ENCODE measurements at places on chromosomes 6 and 20.

DNA sequence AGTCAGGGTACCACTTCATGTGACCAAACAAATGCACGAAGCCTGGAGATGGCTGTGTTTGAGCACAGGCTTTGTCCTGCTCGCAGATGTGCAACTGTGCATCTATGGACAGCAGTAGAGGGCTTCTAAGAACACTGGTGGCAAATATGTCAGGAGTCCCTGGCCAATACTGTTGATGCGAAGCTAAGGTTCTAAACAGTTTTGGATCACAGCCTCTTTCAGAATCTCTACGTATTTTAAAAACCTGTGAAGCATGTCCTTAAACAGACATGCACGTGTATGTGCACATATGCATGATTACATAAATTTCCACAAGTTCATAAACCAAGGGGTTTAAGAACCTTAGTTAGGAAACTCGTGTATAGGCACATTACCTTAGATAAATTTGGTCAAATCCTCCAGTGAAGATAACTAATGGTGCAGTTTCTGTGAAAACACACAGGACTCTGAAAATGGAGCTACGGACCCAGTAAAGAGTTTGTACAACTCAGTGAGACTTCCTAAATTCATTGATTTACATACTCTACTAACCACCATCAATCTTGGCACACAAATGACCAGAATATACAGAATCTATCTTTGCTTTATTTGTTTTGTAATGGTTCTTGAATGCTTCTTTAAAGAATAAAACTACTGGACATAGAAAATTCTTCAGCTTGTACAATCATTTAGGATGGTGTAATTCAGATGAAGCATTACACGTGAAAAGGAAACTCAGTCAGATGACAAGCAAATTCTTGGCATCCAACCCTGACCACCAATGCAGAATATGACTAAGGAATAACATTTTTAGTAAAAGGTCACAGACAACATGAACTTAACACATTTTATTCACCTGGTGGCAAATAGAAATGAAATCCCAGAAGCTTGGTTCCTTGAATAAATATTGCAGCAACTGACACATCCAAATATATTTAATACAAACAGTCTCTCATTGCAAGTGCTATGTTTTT, 27.4 kb downstream of the KCNQ5 start:
- no peak for DNase-seq

DNA sequence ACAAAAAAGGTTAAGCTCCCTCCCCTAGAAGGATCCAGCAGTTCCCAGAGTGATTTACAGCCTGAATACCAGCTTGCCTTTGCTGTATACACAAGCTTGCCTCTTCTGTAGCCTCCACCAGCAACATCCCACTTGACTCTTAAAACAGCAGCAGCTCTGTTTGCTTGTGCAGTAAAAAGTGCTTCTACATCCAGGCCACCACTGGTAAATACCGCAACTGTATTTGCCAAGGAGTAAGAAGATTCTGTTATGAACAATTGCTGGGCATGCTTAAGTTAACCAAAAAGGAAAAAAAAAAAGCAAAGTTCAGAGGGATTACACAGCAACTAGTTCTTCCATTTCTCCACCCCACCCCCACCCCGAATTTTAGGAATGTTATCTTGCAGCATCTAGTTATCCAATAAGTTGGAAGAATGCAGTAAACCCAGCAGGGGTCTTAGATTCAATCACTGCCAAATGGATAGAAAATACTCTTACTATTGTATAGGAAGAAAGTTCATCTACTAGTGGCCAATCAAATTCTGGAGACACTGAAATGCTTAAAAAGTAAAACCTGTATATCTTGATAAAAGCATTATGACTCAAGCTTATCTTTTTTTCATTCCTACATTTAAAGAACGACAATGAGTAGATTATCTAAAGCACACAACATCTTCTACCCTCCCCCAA, 4.8 kb downstream of the SALL4 start:
- peak; percentile 58 for DNase-seq

GRCh38 chr6:158758941-158759479, 60.2 kb downstream of the EZR start:
- DNase-seq, result no peak

GRCh38 chr20:4412216-4412615, 309.5 kb upstream of the PRND start:
- no peak for DNase-seq

DNA sequence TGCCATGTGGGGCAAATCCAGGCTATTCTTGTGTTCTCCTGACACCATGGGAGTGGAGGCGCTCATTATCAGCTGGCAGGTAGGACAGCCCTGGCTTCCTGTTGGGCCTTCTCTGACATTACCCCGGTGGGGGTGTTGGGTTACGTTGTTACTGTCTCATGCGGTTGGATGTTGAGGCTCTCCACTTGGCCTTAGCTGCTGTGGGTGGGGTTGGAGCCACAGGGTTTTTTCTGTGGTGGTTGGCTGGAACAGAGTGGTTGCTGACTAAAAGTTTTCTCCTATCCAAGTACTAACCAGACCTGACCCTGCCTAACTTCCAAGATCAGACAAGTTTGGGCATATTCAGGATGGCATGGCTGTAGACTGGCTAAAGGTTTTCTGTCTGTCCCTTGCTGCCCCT, 20.2 kb downstream of the RIPK1 start:
- DNase-seq, result no peak

- DNase-seq, result no peak
Measured at GRCh38 chr6:95545226-95545625, 32.1 kb upstream of the MANEA start.

DNA sequence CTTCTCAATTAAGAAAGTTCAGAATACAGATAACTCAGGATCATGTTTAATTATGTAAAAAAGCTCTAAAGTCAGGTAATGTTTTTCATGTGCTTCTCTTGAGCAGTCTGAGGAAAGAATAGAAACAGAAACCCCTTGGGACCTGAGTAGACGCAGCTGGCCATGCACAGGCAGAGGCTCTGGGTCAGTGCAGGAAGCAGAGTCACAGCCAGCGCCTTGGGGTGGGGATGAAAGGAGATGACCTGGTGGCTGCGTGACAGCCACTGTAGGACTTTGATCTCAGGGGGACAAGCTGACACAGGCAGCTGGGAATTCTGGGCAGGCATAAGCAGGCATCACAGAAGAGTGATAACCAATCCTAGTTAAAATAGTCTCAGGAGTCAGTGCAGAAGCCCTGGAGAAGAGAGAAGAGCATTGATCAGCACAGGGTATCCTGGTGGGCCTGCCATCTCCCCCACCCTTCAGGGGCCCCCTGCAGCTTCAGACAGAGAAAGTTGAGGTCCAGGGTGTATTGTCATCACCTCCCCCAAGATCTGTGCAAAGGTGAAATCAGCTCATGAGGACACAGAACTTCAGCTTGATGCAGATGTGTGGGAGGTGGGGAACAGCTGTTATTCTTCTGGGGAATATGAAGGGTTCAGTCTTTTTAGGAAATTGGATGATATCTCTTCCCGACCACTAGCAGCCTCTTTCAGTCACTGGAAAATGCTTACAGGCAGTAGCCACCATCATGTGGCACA, 6.4 kb downstream of the HLA-DQB1 start:
- DNase-seq, result no peak

- peak; percentile 47 for DNase-seq
Measured at GRCh38 chr6:138569970-138570724, 70.9 kb upstream of the NHSL1 start.

- no peak for DNase-seq
Measured at GRCh38 chr6:113654396-113654795, 202.7 kb upstream of the MARCKS start.

DNA sequence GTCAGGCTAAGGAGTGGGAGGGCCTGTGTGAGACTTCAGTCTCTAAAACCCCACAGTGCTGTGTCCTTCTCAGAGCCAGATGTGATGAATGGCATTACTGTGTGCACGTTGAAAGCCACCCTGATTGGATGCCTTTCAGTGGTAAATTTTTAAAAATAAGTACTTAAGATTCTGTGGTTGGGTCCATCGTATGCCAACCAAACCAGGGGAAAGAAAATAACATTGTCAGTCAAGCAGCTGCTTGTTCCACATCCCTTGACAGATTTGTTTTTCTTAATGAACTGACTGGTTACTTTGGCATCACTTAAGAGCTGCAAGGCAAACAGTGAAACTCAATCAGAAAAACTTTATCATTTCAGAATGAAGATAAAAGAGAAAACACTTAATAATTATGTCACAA, 334.0 kb upstream of the NT5E start:
- DNase-seq, result no peak

DNA sequence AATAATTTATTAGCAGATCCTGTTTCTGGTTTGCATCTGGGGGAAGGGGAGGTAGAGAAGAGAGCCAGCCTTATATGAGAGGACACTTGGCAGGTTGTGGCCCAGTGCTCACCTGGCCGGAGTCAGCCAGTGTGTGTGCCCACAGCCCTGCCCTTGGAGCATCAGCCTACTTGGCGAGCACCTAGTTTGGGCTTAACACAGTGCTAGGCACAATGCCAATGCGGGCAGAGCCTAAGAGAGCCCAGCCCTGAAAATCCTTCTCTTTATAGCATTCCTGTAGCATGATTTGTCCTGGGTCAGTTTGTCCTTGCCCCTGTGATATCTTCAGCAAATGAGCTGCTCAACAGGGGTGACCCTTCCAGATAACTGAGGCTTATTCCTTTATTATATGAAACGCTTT, 73.0 kb downstream of the SLX4IP start:
- no peak for DNase-seq

DNA sequence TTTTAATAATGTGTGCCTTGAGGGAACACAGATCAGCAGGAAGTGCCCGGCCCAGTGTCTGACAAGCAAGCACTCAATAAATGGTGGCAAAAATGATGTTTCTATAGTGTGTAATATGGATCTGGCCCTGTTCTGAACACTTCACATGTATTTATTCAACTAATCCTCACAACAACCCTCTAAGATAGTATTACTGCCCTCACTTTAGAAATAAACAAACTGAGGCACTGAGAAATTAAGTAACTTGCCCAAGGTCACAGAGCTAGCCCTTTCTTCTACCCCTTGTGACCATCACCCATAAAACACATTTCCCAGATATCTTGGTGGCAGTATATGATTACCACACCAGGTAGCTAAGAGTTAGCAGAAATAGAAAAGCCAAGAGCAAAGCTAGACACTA, 12.8 kb upstream of the MTFR2 start:
- DNase-seq, result no peak

DNA sequence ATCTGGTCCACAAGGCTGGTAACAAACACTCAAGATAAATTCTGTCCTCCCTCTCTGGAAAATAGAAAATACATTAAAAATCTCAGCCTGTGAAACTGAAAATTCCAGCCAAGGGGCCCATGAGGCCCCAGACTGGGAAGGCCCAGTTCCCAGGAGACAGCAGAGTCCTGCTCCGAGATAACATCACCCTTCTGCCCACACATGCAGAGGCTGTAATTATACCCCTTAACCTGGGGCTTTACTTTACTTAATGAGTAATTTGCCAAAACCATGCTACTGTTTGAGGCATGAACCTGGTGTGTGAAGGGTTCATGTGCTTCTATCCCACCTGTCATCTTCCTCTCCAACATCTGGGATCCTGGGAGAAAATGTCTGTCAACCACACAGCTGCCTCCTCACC, 398.9 kb upstream of the SULF2 start:
- no peak for DNase-seq

DNA sequence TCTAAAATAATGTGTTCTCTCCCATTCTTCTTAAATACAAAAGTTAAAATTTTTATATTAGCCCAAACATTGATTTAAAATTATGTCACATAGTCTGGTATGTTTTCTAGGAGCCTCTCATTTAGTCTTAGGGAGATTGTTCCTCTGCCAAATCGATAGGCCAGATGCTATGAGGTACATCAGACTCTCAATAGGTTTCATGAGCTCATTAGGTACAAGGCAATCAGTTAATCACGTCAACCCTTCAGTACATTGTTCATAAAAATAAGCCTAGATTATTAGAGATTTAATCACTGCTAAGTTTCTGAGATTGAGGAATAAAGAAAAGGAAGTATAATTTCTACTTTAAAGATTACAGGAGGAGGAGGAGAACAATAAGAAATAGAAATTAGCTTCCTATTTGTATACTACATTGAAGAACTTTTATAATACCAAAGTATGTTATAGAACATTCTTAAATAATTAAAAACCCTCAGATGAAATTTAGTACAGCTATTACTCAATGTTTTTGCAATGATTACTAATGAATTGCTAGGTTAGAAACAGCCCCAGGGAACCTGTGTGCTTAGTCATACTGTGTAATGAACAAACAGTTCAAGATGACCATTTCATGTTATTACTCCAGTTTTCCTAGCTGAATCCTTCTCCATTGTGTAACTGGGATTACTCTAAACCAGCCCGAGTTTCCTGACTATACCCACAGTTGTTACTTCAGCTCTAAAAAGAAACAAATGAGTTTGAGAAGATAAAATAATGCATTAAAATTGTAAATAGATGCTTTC, 117.0 kb downstream of the BMP5 start:
- peak; percentile 14 for DNase-seq

GRCh38 chr6:33779895-33780294, 9.0 kb downstream of the LEMD2 start:
- no peak for DNase-seq

GRCh38 chr6:63538550-63538949, 33.7 kb upstream of the LOC128125822 start:
- DNase-seq, result no peak

GRCh38 chr20:18669241-18670019, 81.6 kb downstream of the DTD1 start:
- no peak for DNase-seq

DNA sequence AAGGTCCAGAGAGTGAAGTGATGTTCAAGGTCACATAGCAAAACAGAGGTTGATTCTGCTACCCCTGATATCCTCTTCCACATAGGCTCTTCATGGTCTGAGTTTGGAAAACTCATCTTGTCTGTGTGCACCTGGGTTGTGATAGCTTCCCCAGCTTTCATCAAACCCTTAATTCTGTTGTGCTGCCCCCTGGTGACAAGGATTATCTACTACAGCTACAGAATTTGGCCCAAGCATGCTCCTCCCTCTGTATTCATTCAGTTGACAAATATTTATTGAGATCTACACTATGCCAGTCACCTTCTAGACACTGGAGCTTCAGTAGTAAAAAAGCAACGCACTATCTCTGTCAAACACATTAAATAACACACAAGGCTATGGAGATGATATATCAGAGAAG, 50.4 kb downstream of the SMPDL3A start:
- peak; percentile 62 for DNase-seq

GRCh38 chr6:149438855-149439254, 38.8 kb downstream of the SUMO4 start:
- no peak for DNase-seq

DNA sequence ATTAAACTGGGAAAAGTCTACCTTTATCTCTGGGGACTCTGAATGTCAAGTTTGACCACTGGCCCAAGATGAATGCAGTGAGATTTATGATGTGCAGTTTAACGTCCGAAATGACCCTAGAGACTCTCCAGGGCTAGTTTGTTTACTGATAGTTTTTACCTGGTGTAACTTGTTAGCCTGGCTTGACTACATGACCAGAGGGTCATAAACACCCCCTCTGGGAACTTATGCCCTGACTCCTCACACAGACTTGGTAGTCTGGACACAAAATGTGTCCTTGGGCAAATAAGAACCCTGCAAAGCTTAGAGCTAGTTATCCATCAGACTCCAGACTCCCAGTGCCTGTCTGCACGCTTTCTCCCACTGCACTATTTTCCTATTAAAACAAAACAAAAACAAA, 606.5 kb downstream of the HACE1 start:
- DNase-seq, result no peak

All from NCI-H1417 (cell line).